ENCODE measurements at places on chromosomes 11 and 22.

- DNase-seq, result no peak
Observed at GRCh38 chr11:76628408-76628947, 42.1 kb downstream of the LRRC32 start.

DNA sequence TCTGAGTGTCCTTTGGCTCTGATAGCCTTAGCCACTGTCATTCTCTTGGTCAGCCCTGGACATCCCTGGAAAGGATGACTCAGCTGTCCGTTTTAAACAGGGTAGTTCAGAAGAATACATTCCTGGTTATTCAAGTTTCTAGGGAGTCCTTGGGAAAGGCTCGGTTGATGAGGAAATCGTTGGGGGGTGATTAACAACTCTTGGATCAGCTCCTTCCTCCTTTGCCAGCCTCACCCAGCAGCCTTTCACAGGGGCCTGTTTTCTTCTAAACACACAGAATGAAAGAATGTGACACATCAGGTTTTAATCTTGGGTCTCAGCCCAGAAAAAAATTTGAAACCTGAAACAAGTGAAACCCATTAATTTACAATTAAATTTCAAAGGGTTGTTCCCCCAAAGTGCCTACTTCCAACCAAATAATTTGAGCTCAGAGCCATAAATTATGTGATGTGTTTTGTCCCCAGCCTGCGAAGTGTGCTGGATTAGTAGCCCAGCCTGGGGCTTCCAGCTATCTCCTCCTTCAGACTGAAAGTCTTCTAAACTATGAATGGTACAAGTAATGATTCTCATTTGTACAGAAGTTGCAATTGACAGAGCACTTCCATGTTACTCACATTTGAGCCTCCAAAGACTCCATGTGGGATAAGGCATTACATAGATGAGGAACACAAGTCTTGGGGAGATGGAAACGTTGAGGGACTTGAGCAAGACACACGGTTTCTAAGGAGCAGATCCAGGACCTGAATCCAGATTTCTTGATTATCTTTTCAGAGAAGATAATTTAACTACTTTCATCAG, 19.3 kb upstream of the MRGPRX2 start:
- no peak for DNase-seq

DNA sequence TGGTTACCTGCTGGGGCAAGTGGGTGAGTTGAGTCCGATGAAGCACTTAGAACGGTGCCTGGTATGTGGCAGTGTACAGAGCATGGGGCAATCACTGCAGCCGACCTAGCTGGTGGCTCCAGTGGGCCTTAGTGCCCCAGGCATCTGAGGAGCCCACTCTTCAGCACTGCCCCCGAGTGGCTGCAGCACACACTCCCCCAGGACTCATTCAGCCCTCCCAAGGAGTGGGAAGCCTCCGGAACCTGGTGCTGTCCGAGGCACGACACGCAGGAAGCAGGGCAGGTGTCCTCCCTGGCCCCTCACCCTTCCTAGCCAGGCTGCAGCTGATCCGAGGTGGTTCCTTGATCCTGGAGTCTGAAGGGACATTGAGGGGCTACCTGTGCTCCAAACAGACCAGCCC, 42.4 kb upstream of the PRODH start:
- DNase-seq, result no peak

- DNase-seq, result no peak
Observed at GRCh38 chr22:30627471-30627870, 8.1 kb upstream of the SLC35E4 start.

GRCh38 chr22:45863981-45864751, 112.8 kb downstream of the WNT7B start:
- DNase-seq, result no peak

GRCh38 chr22:35219012-35219411, 38.3 kb upstream of the HMGXB4 start:
- DNase-seq, result no peak

GRCh38 chr22:30306627-30307011, 17.3 kb upstream of the CASTOR1 start:
- DNase-seq, result no peak

DNA sequence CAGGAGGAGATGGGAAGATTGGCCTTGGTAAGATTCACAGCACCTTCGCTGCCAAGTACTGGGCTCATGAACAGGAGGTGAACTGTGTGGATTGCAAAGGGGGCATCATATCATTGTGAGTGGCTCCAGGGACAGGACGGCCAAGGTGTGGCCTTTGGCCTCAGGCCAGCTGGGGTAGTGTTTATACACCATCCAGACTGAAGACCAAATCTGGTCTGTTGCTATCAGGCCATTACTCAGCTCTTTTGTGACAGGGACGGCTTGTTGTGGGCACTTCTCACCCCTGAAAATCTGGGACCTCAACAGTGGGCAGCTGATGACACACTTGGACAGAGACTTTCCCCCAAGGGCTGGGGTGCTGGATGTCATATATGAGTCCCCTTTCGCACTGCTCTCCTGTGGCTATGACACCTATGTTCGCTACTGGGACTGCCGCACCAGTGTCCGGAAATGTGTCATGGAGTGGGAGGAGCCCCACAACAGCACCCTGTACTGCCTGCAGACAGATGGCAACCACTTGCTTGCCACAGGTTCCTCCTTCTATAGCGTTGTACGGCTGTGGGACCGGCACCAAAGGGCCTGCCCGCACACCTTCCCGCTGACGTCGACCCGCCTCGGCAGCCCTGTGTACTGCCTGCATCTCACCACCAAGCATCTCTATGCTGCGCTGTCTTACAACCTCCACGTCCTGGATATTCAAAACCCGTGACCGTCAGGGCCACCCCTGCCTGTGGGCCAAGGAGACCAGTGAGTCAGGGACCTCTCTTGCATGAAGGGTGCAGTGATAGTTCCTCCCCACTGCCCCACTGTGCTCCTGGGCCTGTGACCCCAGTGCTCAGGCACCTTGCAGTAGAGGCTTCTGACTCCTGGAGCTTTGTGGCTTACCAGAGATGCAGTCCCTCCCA, 83.6 kb downstream of the BCR start:
- DNase-seq, result no peak

GRCh38 chr22:17087498-17088131, 2.8 kb downstream of the IL17RA start:
- no peak for DNase-seq

DNA sequence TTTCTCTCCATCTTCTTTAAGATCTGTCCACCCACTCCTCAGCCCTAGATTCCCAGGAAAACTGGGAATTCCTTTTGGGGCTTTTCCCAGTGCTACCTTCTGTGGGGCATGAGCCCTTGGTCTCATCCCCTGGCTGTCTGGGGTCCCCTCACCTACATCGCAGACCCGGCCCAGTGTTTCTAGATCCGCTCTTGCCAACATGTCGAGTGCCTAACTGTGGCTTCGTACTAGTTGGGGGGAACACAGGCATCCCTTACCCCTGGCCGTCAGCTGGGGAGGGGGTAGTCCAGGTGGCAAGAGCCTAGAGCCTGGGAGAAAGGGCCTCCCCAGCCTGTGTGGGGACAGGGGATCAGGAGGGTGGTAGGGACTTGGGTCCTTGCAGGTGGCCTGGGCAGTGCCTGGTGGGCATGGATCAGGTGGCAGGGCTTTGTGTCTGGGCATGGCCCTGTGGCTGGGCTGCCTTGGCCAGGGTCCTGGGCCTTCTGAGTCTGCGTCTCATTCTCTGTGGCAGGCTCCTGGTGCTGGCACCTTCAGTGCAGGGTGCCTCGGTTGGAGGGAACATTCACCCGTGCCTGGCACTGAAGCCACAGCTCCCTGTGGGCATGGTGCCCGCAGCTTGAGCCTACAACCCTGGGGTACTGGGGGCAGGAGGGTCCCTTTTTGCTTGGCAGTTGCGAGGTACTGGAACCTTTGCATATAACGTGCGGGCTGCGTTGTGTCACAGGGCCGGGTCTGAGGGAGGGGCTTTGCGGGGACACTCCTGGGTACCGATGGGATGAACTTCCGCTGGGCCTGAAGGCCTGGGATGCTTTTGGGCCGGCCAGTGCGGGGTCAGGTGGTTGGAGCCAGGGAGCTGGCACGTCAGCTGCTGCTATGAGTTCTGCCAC, 4.1 kb downstream of the KCNQ1 start:
- no peak for DNase-seq

DNA sequence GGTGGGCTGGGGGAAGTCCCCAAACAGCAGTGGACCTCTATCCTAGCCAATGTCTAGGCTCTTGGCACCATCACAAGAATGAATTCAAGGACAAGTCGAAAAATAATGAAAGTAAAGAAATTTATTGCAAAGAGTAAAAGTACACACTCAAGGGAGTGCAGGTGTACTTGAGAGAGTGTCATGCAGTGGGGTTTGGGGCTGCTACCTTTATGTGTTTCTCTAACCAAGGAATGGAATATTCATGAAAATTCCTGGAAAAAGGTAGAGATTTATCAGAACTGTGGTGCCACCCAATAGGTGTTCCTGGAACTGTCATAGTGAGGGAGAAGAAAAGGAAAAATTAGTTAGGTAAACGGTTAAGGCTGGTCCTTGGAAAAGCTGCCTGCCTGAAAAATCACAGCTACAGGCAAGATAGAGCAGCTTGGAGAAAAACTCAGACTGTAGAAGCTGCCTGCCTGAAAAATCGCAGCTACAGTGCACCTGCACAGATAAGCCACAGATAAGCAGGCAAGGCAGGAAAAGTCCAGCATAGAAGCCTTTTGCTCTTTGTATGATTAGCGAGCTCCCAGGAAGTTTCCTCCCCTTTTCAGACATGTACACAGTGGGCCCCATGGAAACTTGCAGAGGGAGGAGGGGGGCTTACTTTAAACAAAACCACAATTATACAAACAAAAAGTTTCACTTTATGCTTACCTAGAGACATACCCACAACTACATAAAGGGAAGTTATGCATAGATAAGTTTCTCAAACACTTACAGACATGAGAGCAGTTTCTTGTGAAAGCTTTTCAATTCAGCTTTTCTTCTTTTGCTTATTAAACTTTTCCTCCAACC, 71.4 kb upstream of the B3GNT6 start:
- no peak for DNase-seq

DNA sequence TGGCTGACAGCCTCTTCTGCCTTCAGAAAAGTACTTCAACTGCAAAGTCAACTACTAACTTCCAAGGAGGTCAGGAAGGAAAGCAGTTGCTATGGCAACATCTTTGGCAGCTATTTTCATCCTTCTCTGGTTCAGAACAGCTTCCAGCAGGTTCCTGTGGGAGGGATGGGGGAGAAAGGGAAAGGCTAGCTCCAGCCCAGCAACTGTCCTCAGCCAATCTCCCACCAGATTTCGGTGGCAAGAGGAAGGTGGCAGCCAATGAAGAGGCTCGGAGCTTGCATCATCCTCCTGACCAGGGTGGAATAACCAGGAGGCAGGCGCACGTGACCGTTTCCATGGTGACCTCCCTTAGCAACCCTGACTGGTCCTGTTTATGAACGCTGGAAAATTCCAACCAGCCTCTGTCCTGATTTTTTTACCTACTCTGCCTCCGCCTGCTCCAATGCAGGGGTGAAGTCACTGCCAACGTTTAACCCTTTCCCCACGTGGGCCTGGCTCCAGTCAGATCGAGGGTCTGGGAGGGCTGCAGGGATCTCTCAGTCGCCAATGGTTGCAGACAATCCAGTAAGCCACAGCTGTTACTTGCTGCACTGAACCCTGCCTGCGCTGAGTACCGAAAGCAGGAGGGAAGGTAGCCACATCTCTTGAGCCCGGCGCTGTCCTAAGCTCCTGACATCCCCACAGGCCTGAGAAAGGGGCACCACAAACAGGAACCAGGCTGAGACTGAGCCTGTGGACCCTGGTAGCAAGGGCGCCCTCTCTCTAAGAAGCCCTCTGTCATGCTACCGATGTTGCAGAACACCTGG, 11.2 kb upstream of the MALAT1 start:
- DNase-seq, result peak; percentile 99

- no peak for DNase-seq
Observed at GRCh38 chr11:34856251-34856650, 59.9 kb downstream of the APIP start.

- DNase-seq, result no peak
Observed at GRCh38 chr11:27820249-27820648, 120.0 kb upstream of the BDNF start.

DNA sequence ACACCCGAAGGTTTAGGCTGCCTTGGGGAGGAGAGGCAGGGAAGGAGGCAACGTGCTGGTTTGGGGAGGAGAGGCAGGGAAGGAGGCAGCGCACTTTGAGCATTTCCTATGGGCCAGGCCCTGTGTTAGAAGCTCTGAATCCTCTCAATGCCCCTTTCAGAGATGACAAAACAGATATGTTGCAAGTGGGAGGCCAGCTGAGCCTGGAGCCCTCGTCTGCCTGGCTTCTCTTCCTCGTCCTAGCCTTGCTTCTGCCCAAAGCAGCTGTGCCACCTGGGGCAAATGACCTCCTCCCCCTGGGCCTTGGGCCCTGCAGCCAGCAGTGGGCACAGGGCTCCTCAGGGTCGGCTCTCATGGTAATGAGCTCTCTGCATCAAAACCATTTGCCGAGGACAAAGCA, 15.3 kb upstream of the LRRC32 start:
- no peak for DNase-seq

GRCh38 chr22:31103111-31103510, 4.3 kb downstream of the SELENOM start:
- DNase-seq, result no peak

DNA sequence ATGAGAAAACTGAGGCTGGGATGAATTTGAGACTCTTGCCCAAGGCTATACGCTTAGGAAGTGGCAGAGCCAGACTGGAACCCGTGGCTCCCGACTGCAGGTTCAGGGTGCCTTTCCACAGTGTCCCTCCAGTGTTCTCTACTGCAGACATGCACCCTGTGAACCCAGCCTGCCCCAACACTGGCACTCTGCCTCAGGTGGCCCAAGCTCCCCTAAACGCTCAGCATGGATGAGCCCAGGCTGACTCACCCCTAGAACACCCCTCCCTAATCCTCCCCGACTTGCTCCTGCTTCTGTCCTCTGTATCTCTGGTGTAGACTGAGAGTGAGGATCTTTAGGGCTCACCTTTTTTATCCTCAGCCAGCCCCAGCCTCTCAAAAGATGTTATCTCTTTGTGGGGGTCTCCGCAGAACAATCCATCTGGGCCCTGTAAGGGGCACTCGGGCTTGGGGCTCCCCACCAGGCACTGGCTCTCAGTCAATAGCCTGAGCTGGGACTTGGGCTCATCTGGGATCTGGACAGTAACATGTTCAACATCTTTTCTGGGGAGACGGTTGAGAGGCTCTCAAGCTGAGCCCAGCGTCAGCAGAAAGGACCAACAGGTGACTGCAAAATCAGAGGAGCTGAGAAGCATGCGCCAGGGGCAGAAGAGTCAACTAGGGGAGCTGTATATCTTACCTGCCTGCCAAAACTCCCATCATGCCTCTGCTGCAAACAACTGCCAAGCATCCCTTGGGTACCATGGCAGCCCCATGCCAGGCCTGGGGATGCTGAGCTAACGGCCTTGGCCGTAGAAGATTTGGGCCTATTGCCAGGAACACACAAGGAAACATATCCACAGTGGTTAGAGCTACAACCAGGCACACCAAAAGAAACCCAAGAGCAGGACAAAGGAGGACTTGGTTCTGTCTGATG, 176.2 kb downstream of the BUD13 start:
- no peak for DNase-seq

- DNase-seq, result no peak
Observed at GRCh38 chr11:86143087-86144030, 74.5 kb upstream of the PICALM start.

GRCh38 chr22:40326905-40327735, 19.2 kb upstream of the ADSL start:
- DNase-seq, result no peak

- DNase-seq, result peak; percentile 49
Observed at GRCh38 chr11:118918128-118918685, 7.5 kb downstream of the BCL9L start.

- DNase-seq, result no peak
Observed at GRCh38 chr11:74956397-74957015, 7.4 kb downstream of the SPCS2 start.
